ENCODE measurements at places on chromosomes 2 and 18.

- DNase-seq, result no peak
Measured at GRCh38 chr2:71922091-71922490, 225.6 kb downstream of the CYP26B1 start.

DNA sequence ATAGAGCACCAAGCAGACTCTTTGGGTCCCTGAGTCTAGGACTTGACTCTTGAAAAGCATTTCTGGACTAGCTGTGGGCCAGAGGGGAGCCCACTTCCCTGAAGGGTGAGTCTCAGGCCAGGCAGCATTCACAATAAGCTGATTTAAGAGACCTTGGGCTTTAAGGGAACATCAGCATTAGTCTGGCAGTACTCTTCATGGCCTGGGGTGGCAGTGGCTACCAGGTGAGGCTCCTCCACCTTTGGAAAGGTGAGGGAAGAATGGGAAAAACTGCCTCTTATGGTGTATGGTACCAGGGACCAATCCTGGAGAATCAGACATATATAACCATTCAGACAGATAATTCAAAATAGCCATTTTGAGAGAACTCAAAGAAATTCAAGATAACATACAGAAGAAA lies 599.9 kb upstream of the POU3F3 start:
- DNase-seq, result no peak

DNA sequence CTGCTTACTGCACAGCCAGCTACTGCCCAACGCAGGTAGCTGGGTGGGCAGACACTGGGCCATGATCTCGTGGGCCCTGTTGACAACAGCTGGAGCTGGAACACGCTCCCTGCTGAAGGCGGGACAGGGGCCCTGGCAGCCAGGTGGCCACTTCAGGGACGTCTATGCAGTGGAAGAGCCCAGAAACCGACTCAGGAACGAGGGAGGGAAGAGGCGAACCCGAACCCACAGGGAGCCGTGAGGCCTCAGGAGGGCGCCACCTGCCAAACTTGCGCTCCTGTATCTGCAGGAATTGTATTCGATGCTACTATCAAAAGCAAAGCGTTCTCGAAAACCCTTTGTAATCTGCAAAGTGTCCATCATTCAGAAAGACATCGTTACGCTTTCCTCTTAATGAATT lies 198.4 kb downstream of the EIPR1 start:
- DNase-seq, result no peak

DNA sequence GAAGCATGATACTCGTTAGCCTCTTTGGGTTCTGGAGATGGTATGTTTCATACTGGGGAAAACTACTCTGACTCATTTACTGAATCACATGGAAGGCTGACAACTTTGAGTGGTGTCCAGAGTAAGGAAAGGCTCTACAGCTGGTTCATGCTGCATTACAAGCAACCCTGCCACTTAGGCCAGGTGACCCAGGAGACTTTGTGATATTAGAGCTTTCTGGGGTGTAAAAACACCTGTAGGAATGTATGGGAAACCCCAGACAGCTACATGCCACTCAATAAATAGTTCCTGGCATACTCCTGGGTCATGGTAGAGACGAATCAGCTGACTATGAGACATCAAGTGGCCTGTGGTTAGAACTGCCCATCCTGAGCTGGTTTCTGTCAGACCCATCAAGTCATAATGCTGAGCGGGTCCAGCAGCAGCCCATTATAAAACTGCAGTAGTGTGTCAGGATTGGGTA lies 21.3 kb upstream of the TCF7L1 start:
- no peak for DNase-seq

DNA sequence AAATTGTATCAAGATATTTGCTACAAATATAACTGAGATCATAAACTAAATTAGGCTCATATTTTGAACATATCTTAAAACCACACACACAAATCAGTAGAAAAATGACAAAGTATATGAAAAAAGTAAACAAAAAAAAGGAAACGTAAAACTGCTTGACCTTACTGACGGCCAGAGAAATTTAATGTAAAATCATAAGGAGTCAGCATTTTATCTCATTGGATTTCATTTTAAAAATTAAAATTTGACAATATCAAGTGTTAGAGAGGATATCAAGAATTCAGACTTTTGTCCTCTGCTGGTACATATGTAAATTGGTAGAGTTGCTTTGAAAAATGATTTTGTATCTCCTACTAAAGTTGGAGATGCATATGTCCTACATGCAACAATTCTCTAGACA lies 209.2 kb upstream of the ZC3H15 start:
- no peak for DNase-seq

DNA sequence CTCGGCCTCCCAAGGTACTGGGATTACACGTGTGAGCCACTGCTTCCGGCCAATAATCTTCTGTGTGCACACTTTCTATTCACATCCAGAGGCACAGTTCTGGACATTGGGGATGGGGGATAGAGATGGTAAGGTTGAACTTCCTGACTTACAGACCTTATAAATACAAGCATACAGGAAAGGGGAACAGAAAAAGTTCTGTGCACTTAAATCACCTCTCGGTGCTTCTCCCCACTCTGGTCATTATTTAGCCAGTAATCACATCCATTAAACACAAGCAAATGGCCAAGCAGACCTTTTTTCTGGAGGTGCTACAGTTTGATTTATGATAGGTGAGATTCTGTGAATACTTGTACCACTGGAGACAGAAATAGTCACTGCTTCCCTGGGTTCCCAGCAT lies 110.6 kb downstream of the CRIM1 start:
- no peak for DNase-seq

DNA sequence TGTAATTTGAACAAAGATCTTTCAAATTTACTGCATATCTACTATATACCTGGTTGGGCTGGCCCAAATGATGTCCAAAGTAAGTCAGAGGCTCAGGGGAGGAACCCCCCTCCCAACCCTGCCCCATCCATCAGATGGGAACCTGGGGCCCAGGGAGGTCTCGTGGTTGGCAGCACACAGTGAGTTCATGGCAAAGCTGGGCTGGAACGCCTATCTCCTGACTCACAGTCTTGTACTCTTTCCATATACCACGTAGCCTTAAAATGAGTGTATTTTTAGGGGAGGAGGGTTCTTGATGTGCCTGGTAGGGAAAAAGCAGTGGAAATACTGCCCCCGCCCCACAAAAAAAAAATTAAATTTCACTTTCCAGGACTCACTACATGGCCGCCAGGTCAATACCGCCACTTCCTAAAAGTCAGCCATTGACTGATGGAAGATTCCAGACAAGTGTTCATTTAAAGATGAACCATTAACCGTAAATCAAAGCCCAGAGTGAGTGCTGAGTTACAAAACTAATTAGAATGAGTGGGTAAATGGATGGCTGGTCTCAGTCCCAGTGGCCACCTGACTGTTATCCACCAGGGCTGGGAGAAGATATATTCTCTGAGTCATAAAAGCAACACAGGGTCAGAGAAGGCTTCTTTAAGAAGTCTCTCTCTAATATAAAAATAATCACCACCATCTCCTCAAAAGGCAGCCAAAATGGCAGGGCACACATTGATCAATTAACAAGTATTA lies 80.5 kb downstream of the ZBTB7C start:
- no peak for DNase-seq

- DNase-seq, result no peak
Measured at GRCh38 chr2:66839551-66840320, 404.8 kb downstream of the MEIS1 start.

DNA sequence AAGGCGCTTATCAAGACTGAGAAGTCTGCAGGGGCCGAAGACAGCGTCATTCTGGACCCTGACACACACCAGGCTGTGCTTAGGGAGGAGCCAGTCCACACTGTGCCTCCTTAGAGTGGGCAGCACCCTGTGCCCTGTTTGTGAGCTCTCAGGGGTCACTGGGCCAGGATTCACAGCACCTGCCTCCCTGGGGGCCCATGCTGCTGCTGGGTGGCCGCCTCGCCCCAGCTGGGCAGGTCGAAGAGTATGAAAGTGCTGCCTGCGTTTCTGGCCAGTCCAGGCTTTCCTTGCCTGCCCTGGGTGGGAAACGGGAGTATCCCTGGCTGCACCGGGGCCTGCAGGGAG lies 15.4 kb upstream of the GPR55 start:
- DNase-seq, result no peak

- no peak for DNase-seq
Measured at GRCh38 chr2:151630372-151630771, 103.9 kb downstream of the NEB start.

DNA sequence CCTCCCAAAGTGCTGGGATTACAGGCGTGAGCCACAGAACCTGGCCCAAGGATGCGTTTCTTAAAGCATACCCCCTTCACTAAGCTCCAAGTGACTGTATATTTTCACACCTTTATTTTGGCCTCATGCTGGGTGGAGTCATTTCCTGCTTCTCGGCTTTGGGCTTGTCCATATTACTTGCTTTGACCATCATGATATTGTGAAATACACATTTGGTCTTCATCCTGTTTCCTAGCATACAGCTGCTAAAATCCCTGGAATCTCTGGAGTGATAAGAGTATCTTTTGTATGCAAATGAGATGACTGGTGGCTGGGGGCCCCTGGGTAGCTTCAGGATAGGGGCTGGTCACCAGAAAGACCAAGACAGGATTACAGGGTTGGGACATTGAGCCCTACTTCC lies 17.6 kb upstream of the COLEC12 start:
- DNase-seq, result no peak

DNA sequence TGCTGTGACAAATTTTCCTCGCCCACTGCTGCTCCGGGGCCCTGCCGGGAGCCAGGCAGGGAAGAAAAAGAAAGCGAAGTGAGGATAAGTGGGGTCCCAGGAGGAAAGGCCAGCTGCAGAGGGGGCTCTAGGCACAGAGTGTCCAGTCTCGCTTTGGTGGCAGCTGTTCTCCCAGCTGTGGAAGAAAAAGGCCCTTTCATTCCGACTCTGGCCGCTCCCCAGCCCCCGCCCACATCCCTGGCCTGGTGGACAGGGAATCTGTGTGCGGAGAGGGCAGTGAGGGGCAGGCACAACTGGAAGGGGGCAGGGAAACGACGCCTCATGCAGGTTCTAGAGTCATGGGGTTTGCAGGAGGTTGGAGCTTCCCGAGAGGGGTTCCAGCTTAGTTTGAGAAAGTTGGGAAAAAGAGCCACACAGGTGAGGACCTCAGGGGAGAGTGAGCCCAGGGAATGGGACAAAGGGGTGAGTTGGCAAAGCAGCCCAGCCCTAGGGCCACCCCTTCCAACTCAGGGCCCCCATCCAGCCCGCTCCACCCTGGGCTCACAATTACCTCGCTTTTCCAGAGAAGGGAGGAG lies 1.8 kb downstream of the RTKN start:
- DNase-seq, result no peak

DNA sequence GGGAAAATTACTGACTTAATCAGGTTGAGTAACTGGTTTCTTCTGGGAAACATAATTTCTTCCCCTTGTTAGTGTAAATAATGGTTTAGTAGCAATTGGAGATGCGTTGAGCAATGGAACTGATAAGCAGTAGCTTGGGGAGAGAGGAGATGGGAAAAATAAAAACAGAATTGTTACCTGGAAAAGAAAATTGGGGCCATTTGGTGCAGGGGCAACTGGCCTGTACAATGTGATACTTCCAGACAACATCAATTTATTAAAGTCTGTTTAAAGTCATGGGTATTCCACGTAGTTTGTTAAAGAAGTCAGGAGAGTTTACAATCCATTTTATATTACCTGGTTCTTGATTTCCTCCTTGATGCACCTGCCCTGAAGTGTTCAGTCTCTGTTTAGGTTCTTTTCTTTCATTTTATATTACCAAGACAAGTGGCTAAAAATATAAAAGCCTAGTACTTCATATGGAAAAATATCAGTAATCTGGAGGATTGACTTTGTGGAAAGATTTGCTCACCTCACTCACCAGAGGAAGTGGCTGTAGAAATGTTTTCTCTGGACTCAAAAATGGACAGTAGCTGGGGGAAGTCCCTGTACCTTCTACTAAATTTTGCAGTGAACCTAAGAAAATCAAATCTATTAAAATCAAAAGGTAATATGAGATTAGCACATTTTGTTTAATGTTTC lies 161.0 kb downstream of the DDX1 start:
- DNase-seq, result no peak

DNA sequence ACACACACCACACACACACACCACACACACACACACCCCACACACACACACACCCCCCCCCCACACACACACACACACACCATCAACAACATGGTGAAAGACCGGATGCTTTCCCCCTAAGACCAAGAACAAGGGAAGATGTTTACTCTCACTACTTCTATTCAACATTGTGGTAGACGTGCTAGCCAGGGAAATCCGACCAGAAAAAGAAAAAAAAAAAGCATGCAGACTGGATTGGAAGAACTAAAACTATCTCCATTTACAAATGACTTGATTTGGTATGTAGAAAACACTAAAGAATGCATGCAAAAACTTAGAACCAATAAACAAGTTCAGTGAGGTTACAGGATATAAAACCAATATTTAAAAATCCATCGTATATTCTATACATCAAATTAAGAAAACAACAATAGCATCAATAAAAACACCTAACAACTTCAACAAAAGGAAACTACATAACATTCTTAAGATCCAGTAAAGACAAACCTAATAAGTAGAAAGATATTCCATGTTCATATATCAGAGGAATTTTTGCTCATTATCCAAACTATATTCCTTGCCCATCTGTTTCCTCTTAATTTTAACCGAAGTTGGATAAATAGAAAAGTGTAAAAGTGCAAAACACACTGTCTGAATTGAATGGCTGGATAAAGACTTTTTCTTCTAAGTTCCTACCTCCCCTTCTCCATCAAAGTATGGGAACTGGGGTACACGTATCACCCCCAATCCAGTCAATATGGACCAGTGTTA lies 51.5 kb upstream of the RNU4ATAC start:
- DNase-seq, result no peak

GRCh38 chr2:64651590-64651989 lies 2.1 kb downstream of the SERTAD2 start:
- no peak for DNase-seq

GRCh38 chr2:207215308-207215707 lies 49.6 kb upstream of the KLF7 start:
- no peak for DNase-seq

DNA sequence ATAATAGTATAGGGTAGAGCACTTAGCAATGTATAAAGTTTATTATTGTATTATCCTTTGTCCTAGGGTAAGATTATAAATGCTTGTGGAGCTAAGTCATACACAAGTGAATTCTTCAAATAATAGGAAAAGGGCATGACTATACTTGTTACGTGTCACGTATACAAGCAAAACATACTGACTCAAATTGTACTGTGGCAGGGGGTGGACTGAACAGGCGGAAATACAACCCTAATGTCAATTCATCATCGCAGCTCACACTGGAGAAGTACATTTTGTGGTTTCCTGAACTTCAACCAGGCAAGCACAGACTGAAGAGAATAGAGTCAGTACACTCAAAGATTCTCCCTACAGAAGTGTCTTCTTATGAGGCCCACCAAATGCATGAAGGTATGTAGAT lies 201.0 kb downstream of the MBD2 start:
- DNase-seq, result no peak

GRCh38 chr18:58788971-58789875 lies 75.5 kb upstream of the ZNF532 start:
- no peak for DNase-seq

DNA sequence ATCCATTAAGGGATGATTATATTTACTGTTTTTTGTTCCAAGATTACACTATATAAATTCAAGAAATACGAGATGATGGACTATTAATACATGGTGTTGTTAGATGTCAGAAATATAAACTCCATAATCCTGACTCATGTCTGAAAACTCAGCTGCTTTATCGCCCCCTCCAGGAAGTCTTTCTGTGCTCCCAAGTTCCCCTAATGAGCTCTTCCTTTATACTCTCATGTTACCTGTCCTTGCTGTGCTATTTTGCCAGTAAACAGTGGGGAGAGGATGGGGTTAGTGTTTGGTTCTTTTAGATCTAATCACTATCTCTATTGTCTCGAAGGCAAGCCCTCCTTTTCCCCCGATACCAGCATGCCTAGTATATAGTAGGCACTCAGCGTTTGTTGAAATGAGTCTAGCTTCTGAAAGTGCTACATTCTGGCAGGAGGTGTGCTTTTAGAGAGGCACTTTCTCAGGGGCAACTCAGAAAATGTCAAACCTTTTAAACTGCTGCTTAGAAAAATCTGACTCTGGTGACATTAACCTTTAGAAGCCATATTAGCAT lies 21.4 kb upstream of the BARD1 start:
- DNase-seq, result no peak

Data from T-helper 22 cell (primary cell).